ENCODE measurements at places on chromosomes 11 and 22.

DNA sequence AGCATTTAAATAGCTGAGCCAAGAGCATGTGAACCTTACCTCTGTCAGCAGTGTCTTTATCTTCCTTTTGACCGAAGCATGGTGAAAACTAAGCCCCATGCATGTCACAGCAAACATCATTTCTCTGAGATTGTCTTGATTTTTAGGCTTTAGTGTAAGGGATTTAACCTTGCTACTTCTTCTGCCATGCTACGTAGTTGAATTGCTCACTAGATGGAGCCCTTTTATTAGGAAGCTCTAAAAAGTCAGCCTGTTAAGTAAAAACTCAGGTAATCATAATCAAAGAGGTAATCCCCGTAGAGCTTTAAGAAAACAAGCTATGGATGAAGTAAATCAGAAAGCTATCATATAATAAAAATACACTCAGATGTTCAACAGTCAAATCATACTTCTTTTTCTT lies 149.5 kb downstream of the PGR start:
- H3K4me3 ChIP-seq: no peak overlapping the region
- no peak for DNase-seq
- peaks cover 33% of the 10 kb centered on the region for H3K36me3 ChIP-seq
- H3K4me1 ChIP-seq: peaks cover 18% of the 10 kb centered on the region
- no peak overlapping the region for H3K27ac ChIP-seq
- peaks cover 49% of the 10 kb centered on the region for H3K27me3 ChIP-seq

- no peak for DNase-seq
- H3K36me3 ChIP-seq: peaks cover 5% of the 10 kb centered on the region
- H3K27ac ChIP-seq: no peak overlapping the region
- H3K27me3 ChIP-seq: no peaks in the 10 kb centered on the region
These were observed 104.7 kb upstream of the CARD18 start for GRCh38 chr11:105244160-105244825.

GRCh38 chr11:47891886-47892285 lies 43.7 kb upstream of the NUP160 start:
- H3K27ac ChIP-seq: no peak overlapping the region
- no peak for DNase-seq
- peaks cover 5% of the 10 kb centered on the region for H3K27me3 ChIP-seq
- H3K4me1 ChIP-seq: no peaks in the 10 kb centered on the region
- H3K36me3 ChIP-seq: peaks cover 9% of the 10 kb centered on the region
- no peak overlapping the region for H3K4me3 ChIP-seq

GRCh38 chr11:3135481-3136440 lies 29.3 kb downstream of the OSBPL5 start:
- peak; percentile 46 for DNase-seq
- no peaks in the 10 kb centered on the region for H3K36me3 ChIP-seq
- H3K27me3 ChIP-seq: no peaks in the 10 kb centered on the region
- 0 out of 2 replicates have a peak, but pooled peaks cover 3% of the 10 kb centered on the region for H3K4me1 ChIP-seq

DNA sequence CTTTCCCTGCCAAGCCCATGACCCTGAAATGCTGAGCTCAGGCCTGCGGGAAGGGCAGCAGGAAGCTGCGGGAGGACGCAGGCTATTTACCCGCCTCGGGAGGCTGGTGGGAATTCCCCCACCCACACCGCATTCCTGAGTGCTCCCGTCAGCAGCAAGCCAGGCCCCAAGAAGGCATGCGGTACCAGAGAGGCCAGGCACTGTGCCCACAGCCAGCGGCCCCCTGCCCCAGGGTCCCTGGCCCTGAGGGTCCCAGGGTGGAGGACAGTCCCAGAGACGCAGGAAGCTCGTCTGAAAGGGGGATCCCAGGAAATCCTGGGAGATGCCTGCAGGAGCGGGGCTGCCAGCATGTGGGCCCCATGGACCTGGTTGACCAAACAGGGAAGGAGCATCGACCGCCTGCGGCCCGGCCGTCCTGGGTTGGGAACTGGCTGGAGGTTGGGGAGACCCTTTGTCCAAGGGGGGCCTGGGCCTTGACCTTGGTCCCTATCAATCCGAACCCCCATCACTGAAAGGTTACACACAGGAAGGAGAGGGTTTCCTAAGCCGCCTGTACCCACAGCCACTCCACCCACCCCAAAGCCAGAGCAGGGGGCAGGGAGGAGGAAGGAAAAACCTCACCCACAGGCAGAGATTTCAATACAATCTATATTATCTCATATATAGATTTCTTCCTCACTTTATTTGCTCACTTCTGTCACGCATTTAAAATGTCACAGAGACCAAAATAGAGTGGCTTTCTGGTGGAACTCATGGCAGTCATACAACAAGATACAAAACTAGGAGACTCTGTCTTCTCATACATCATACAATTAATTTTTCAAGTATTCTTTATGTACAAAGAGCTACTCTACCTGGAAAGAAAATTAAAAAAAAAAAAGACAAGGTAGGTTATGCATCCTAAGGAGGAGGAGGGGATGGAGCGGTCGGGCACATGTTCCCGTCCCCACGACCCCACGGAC lies 17.1 kb downstream of the MAFF start:
- peak; percentile 73 for DNase-seq
- H3K4me1 ChIP-seq: peaks cover 24% of the 10 kb centered on the region
- H3K27ac ChIP-seq: peak overlapping the region; percentile 84
- no peak overlapping the region for H3K4me3 ChIP-seq
- peaks cover 5% of the 10 kb centered on the region for H3K36me3 ChIP-seq
- H3K27me3 ChIP-seq: peaks cover 5% of the 10 kb centered on the region
